ENCODE measurements at places on chromosomes 2 and 18.

DNA sequence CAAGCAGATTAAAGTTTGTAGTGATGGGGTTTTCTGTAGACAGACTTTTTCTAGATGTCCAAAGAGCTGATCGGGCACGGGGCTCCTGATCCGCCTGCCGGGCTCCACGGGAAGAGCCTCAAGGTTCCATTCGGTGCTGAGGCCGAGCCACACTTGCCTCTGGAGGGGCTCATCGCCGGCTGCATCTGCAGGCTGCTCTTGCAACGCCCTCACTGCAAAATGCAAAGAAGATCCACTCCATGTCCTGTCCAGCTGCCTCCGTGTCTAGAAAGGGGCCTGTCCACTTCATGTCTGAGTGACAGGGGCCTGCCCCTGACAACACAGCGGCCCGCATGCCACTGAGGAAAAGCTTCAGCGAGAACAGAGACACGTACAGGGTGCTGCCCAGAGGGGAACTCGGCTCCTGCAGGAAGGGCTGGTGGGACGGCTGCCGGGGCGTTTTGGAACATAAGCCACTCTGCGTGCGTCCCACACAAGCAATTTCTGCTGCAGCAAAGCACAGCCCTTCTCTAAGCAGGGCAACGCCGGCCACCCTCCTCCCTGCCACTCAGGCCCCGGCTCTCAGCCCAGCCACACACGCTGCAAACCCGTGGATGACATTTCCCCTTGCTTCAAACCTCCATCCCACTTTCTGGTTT, 53.6 kb upstream of the CTDP1 start:
- DNase-seq: no peak

DNA sequence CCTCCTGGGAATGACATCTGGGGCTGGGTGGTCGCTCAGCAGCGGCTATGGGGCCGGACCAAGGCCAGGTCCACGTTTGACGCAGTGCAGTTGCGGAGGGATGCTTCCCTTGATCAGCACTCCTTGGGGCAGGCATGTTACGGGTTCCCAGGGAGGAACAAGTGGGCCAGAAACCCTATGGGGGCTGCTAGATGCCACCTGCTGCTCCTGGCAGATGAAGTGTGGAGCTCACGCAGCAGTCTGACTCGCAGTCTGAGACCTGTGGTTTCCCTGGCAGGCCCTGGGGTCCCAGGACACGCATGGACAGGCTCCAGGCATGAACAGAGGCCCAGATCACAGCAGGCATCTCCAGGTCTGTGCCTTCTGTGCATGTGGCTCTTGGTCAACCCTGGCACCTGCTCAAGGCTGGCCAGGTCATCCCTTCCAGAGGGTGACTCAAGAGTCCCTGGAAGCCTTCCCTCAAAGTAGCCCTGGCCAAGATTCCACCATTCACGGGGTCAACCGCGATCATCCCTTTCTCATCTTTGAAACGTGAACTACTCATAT, 20.0 kb downstream of the KCNF1 start:
- DNase-seq: no peak

DNA sequence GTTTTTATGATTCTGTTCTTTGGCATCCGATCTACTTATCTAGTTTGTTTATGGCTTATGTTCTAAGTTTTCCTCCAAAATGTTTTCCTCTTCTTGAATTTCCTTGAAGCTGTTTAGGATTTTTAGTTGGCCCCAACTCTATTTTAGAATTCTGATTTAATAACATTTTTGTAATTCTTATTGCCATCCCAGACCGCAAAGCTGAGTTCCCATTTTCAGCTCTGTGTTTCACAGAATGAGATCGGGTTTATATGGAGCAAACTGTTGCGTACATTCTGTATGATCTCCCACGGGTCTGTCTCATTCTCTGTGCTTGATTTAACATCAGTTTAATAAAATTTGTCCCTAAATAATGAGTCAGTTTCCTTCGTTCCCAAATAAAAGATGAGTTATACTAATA, 59.3 kb downstream of the DPP4 start:
- no peak for DNase-seq

- no peak for DNase-seq
Measured at GRCh38 chr2:241505781-241506201, 2.6 kb downstream of the STK25 start.

DNA sequence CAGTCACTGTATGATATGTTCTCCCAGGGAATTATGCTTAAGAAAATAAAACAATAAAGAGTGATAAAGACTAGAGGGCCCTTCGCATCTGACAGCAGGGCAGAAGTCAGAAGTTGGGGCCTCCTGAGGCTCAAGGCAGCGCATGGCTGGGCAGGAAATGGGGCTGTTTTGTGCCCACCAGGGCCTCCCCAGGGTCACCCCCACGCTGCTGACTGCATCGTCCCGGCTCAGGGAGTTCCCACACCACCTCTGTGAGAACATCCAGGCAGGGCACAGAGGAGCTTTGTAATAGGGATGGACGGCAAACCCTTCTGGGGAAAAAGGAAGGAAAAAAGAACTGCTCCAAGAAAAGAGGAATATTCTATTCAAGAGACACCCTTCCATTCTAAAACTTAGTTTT, 41.2 kb downstream of the PAX3 start:
- no peak for DNase-seq

- no peak for DNase-seq
Measured at GRCh38 chr2:242054406-242054805, 184.9 kb downstream of the RTP5 start.

GRCh38 chr2:43000242-43001054, 208.1 kb upstream of the HAAO start:
- DNase-seq: peak; percentile 49

DNA sequence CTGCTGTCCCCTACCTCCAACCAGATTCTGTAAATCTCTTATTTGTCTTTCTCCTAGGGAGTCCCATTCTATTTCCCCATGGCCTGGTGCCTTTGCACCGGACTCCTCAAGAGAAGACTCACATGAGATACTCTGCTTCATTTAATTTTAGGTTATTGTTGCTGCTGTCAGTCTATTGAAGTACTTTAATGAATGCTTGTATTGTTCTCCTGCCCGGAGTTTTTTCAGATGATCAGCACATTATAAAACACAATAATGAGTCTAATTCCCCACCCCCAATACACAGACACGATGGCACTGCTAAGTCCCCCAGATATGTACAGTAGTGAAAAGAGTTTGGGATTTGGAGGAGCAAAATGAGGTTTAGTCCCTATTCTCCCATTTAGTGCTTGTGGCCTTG, 58.9 kb downstream of the HAUS1 start:
- DNase-seq: no peak

DNA sequence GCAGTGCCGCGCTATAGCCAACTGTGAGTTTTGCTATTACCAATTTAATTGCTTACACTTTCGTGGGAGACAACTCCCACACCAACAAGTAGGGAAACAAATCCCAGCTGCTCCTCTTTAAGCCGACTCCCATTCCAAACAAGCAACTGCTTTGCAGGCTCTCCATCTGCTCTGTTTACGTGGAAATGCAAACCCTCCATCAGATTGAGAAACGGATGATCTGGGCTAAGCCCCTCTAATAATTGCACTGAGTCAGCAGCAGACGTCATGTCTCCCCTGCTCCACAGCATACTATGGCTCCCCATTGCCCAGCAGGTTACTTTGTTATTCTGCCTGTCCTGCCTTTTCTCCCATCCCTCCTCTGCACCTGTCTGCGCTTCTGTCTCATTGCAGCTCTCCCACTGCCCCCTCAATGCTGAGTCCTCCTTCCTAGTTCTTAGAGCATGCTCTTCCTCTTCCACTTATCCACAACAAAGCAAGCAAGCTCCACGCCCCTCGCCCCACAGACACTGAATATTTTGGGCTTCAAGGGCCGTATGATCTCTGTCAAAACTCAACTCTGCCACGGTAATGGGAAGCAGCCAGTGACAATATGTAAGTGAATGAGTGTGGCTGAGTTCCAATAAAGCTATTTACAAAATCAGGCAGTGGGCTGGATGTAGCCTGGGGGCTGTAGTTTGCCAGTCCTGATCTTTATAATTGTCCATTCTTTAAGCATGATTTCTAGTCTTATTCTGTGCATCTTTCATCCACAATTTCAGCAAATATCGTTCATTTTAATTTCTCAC, 39.5 kb upstream of the ARL4C start:
- DNase-seq: no peak

DNA sequence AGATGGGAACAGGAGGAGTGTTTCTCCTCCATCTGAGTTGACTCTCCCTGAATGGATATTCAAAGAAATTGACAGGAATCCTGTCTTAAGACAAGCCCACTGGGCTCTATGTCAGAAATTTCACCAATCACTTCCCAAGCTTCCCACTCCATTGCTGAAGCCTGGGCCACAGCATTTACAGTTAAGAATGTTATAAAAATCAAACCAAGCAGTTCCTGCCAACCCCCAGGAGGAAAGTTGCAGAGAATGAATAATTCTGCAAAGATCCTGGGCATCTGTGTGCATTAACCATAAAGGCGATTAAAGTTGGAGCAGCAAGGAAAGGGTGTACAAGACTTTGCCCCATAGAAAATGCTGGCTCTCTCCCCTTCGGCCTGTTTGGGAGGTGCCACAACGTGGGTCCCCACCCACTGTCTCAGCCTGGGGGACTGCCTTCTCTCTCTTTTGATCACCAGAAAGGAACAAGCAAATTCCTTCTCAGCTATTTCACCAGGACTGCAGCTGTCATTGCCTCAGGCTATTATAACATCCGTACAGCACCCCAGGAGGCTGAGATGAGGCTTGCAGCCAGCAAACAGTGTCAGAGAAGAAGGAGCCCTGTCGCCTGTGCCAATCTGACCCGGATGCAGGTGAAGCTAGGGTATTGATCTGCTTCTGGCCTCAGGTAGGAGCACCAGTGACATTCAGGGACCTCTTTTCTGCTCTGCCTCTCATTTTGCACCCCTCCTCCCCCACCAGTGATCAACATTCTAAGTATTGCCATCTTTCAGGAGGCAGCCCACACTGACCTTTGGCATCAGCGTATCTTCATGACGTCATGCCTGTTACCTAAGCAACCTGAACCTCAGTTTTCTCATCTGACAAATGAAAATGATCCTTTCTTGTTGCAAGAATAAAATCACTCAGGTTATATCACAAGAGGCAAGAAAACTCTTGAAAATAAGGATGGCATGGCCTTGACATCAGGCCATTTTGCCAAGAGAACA, 219.0 kb downstream of the SH3BP4 start:
- DNase-seq: no peak

DNA sequence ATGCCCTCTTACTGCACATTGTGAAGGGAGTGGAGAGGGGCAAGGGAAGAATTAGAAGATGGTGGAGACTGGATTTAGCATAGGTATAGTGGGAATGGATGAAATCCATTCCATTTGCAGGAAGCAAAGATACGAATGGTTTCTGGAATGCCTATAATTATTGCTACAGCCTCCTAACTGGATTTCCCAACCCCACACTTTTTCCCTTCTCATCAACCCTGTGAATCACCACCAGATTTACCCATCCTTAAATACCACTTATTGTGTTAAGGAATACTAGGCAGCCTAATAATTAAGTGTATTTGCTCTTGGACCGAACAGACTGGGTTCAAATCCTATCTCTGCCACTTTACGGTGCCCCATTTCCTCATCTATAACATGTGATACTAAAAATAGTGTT, 39.3 kb upstream of the CREB1 start:
- no peak for DNase-seq

DNA sequence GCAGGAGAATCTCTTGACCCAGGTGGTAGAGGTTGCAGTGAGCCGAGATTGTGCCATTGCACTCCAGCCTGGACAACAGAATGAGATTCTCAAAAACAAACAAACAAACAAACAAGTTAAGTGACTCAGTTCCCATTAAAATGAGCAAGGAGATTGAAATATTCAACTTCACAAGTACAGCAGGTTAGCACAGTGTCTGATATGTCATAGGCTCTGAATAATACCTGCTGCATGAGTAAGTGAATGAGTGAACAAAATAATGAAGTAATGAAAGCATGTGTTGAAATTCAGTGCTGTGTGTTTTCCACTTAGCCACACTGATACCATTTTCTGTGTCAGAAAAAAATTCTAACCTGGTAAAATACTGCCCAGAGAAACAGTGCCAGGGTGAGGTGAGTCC, 41.9 kb upstream of the SETBP1 start:
- no peak for DNase-seq

DNA sequence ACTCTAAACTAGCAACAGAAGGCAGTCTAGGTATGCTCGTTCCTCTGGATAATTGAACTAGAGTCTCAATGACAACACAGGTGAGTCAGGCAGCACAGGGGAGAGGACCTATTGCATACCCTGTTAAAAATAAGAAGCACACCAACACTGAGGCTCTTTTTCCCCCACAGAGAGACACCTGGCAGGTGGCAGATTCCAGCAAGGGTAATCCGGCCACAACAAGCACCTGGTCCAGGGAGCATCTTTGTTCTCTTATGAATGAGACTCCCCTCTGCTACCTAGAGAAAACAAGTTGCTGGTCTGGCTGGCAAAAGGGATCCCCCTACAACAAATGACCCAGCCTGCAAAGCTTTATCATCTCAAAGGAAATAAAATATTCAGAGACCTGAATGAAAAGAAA, 508.9 kb upstream of the POU3F3 start:
- DNase-seq: no peak

DNA sequence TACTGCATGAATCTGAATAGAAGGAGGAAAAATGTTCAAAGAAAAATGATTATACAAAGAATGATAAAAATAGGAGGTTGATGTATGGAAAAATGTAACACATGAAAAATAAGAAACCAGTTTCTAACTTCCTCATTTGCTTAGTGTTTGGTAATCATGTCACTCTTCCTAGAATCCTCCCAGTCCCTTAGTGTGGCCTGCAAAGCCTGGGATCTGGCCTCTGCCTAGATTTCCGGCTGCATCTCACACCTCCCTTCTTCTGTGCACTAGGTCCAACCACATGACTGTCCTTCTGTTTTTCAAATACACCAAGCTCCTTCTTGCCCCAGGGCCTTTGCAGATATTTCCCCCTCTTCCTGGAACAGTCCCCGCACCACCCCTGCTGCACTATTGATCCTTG, 76.8 kb upstream of the RBMS1 start:
- no peak for DNase-seq

DNA sequence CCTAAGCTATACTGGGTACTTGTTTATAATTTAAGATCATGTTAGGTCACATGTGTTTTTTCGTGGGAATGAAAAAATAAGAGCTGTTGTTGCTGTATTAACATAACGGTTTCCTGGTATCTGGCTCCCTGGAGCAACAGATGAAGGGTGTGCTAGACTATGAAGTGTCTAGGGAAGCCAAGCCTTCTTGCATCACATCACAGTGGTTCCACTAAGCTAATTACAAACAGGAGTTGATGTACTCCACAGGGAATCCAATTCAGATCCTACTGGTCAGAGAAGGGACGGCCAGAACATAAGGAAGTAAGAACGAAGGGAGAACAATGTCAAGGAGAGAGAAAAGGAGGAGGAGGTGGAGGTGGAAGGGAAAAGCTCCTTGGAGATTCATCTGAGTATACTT, 193.0 kb upstream of the CYP26B1 start:
- no peak for DNase-seq

- no peak for DNase-seq
Measured at GRCh38 chr18:75268364-75268646, 57.7 kb downstream of the TSHZ1 start.

DNA sequence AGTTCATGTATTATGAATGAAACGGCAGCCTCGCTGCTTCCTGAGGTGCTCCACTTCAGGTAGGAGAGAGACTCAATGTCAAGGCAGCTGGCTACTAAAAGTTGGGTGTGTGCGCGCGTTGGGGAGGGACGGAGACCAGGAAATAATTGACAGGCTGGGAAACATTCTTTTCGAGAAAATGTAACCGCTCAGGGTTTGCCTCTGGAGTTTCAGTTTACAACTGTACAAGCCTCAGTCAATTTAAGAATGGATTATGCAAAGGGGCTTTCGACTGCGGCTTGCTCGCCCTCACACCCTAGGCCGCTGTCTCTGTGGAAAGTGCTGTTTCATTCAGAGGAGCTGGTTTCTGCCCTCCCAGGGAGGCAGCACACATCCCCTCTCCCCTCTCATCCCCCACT, 4.4 kb upstream of the SPRED2 start:
- DNase-seq: no peak

GRCh38 chr2:42542871-42543270, 25.6 kb upstream of the MTA3 start:
- DNase-seq: no peak
